Activated gamma-delta T cell treated with Interleukin-2 at 50 U/mL for 16 hours (primary cell): ENCODE measurements at places on chromosomes 2 and 18.

GRCh38 chr2:41933046-41933420 lies 114.8 kb upstream of the PKDCC start:
- DNase-seq: no peak

DNA sequence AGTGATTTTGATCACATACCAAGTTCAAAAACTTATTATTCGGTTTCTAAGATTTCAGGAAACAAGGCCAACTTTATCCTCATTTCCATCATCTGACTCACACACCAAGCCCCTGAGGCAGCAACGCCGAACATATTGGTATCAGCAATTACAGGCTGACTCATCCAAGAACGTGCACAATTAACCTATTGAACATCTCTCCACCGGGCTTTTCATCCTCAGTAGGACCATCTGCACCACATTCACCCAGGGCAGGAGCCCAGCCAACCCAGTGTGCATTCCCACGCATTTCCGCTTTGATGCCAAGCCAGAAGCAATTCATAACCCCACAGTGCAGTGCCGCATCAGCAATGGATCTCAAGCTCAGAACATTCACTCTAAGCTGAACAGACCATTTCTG lies 52.9 kb downstream of the SCG2 start:
- DNase-seq: no peak

DNA sequence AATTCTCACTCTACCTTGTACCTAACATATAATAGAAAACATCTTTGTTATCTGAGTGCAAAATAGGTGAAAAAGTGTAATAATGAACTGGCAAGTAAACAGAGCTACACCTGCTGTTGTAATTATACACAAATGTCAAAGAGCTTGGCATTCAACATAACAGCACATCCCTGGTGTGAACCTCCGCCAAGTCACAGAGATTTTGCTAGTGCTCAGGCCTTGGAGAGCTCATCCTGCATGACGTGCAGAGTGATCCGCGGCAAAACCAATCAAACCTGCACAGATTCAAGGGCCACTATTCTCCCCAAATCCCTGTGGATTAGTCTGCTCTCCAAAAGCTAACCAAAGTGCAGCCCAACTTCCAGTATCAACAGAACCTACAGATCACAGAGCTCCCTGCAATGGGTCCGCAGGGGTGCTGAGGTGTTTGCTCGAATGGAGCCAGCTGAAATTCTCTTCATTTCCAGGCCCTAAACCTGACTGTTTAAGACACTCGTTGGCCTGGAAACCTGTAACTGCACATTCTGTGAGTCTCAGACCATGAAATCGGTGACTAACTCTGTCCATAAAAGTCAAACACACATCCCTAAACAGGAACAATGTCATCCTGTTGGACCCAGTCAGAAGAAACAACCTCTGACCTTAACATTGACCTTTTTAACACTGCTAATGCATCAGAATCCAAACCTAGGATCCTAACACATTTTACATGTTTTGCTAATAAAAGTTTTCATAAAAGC lies 111.8 kb downstream of the EPB41L3 start:
- DNase-seq: no peak

DNA sequence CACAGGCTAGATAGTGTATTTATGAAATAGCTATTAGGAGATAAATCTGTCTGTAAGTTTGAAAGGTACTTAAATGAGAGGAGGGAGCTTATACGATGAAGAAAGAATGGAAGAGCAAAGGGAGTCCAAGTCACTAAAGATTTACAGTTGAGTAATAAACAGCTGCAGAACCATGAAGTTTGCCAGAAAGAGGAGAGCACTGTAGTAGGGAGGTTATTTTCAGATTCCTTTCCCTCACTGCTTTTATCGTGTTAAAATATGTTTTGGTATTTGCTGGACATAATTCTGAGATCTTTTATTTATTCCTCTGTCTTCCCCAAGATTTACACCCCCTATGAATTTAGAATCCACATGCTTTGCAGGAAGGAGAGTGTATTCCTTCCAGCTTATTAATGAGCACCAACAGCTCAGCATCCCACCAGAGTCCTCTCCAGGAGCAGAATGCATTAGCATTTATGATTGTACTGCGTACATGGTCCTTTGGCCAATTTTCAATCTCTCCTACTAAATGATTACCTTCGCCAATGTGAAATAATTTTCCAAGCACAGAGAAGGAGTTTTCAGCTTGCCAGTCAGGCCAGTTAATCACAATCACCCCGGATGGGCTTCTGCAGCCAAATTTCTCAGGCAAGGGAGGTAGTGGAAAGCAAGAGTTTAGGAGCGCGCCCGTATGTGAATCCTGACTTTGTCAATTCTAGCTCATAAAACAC lies 297.0 kb downstream of the NBAS start:
- DNase-seq: no peak

DNA sequence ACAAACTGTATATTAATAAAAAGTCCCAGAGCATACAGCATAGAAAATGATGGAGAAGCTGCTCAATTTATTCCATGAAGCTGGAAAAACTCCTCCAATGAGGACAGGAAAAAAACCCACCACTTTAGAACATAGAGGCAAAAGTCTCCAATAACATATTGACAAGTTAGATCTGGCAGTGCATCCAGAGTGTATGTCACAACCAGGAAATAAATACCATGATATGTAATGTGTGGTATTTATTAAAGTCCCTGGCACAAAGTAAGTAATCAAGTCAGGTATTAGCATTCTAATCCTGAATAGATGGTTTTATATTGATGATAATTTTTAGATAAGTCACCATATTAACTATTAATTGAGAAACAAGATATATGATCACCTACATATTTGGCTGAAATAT lies 427.3 kb upstream of the HS6ST1 start:
- no peak for DNase-seq

GRCh38 chr2:136118819-136119716 lies 1.1 kb upstream of the CXCR4 start:
- DNase-seq: peak; percentile 93

GRCh38 chr2:24199968-24200590 lies 25.2 kb downstream of the FAM228A start:
- no peak for DNase-seq

- no peak for DNase-seq
Measured at GRCh38 chr18:12470382-12471075, 62.8 kb downstream of the PRELID3A start.
